ENCODE measurements at places on chromosomes 4 and X.

DNA sequence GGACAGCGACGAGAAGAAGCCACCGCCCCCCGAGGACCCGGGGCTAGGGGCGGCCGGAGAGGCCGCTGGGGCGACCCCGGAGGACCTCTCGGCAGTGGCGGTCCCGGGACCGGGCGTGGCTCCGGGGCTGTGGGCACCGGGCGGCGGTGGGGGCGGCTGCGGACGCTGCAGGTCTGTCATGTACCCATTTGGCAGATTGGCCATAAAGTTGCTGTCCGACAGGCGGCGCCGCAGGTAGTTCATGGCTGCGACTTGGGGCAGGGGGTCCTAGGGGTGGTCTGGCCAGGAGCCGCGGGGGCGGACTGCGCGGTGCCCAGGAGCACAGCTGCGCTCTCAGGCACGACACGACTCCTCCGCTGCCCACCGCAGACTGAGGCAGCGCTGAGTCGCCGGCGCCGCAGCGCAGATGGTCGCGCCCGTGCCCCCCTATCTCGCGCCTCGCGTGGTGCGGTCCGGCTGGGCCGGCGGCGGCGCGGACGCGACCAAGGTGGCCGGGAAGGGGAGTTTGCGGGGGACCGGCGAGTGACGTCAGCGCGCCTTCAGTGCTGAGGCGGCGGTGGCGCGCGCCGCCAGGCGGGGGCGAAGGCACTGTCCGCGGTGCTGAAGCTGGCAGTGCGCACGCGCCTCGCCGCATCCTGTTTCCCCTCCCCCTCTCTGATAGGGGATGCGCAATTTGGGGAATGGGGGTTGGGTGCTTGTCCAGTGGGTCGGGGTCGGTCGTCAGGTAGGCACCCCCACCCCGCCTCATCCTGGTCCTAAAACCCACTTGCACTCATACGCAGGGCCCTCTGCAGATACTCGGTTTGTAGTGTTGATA, at the start of gene SYN1:
Gene SYN1 (minus strand): TSS at position 372 of the 817 bp plus-strand sequence. CDS start 129 bp downstream, at position 243.
- DNase-seq: no peak

DNA sequence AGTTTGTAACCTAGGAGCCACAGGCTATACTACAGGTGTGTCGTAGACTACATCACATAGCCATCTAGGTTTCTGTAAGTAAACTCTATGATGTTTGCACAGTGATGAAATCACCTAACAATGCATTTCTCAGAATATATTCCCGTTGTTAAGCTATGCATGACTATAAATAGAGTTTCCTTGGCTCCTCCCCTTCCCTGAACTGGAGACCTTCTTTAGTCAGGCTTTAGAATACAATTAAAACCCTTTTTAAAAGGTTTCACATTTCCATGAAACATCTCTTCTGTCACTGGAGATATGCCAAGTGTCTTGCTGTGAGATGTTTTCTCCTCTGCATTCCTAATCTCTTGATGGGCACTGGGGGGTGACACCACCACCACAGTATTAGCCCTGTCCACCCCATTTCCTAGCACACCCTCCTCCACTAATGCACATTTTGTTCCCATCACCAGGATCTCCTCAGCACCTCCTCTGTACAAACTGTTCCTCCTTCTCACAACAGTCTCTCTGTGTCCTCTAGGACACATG, 334.6 kb upstream of the CPEB2 start:
- no peak for DNase-seq

DNA sequence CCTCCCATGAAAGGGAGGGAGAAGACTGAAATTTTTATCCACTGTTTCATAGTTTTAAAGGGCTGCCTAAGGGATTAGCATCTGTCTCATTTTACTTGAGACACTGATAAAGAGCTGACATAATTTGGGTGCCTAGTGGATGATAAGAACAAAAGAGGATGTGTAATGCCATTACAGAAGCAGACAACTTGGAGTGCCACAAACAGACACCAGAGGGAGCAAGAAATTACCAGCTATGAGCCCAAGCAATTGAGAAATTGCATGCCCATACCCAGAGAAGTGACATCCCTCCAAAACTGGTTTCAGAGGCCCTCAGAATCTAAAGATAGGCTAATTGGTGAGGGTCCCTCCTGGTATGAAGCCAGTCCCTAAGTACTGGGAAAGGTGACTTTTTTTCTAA, 38.5 kb upstream of the POU3F4 start:
- DNase-seq: no peak

GRCh38 chrX:18537068-18537467, 111.7 kb downstream of the CDKL5 start:
- DNase-seq: no peak

GRCh38 chr4:179803857-179804256, 2361.6 kb upstream of the AGA start:
- peak; percentile 22 for DNase-seq

- no peak for DNase-seq
Measured at GRCh38 chrX:63702556-63702955, 82.5 kb downstream of the ARHGEF9 start.

DNA sequence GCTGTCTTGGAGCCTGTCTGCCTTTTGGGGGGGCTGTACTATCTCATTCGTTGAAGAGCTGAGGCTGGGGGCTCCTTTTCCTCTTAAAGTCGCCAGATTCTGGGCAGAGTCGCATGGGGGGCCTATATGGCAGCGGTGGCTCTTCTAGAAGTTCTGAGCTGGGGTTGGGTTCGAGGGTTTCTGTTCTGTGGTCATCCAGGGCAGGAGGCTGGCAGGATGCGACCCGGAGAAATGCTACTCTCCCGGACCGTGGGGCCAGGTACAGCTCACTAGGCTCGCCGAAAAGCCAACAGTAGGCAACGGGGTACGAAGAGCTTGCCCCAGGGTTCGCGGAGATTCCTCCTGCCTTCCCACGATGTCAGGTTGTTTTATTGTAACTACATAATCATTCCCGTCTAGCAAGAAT, 1.9 kb upstream of the CITED1 start:
- no peak for DNase-seq

- no peak for DNase-seq
Measured at GRCh38 chrX:16018291-16018690, 105.1 kb upstream of the GRPR start.

GRCh38 chr4:182235021-182235795, 8.0 kb upstream of the TENM3 start:
- DNase-seq: no peak
